Thymus (tissue), 14 donors: ENCODE measurements at places on chromosomes 4 and X. TPM values are rescaled to one million over a fixed set of nuclear protein-coding genes. Genes with fewer than 3 reads are reported as not detected.

Gene GYPB
- 0.25 TPM for polyA plus RNA-seq

Gene SORCS2
- 2.2 TPM for polyA plus RNA-seq

DNA sequence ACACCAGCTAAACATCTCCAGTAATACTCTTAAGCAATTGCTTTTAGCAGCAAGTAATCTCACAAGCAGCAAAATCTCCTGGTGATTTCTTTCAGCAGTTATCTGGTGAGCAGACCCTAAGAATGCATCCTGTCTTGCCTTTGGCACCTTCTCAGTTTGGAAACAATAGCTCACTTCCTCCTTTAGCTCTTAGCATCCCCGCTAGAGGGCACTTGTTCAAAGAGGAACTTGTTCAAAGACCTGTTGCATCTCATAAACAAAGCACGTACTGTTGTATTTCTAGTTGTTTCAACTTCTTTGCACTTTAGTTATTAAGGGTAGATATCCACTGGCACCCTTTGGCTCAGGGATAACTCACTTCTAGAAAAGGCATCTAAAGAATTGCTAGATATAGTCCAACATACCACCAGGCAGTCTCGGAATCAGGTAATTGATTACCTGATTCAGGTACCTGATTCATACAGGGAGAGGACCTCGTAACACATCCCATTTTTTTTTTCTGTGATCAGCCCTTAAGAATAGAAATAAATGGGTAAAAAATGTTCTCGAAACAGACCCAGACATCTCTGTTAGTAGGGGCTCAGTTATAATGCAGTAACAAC, 81.9 kb upstream of the QRFPR start:
- no peak overlapping the region for H3K27ac ChIP-seq
- H3K4me3 ChIP-seq = no peak overlapping the region
- H3K4me1 ChIP-seq = no peaks in the 10 kb centered on the region
- peak; percentile 38 for DNase-seq
- H3K36me3 ChIP-seq = no peaks in the 10 kb centered on the region

Gene NUDT10
- polyA plus RNA-seq = 1.1 TPM

GRCh38 chr4:13399257-13399656, 84.9 kb downstream of the RAB28 start:
- H3K4me3 ChIP-seq = no peak overlapping the region
- H3K36me3 ChIP-seq = no peaks in the 10 kb centered on the region
- no peak overlapping the region for H3K27ac ChIP-seq
- no peaks in the 10 kb centered on the region for H3K27me3 ChIP-seq
- no peak for DNase-seq

Gene ETDA
- polyA plus RNA-seq = not detected

Gene RHOXF2B
- polyA plus RNA-seq = not detected

Gene TGIF2LX
- not detected for polyA plus RNA-seq

Gene ARMCX5
- 12.2 TPM for polyA plus RNA-seq

Gene ZAR1
- polyA plus RNA-seq = 0.02 TPM

GRCh38 chrX:20042221-20042620, 51.4 kb upstream of the BCLAF3 start:
- no peaks in the 10 kb centered on the region for H3K36me3 ChIP-seq
- DNase-seq = no peak
- no peaks in the 10 kb centered on the region for H3K27me3 ChIP-seq
- no peaks in the 10 kb centered on the region for H3K4me1 ChIP-seq

Gene NLGN4X
- 1.3 TPM for polyA plus RNA-seq

GRCh38 chrX:29257521-29257920, 670.3 kb downstream of the IL1RAPL1 start:
- H3K36me3 ChIP-seq = no peaks in the 10 kb centered on the region
- H3K4me3 ChIP-seq = no peak overlapping the region
- no peak for DNase-seq
- no peaks in the 10 kb centered on the region for H3K4me1 ChIP-seq
- H3K27ac ChIP-seq = no peak overlapping the region
- H3K27me3 ChIP-seq = no peaks in the 10 kb centered on the region

DNA sequence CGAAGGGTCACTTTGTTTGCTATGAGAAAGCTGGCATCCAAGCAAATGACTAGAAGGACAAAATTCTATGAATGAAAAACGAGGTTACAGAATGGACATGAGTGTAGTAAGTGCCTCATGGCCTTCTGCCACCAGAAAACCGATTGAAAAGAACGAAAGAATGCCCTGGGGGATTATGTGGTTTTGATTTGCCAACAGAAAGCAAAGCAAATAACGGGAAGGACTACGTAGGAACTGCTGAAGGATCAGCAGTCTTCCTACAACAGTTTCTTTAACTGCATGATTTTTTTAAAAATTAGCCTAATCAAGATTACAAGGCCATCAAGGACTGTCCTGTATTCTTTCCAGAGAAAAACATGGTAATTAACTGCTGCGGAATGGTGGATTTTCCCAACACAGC, 50.6 kb downstream of the NRK start:
- H3K36me3 ChIP-seq = no peaks in the 10 kb centered on the region
- H3K4me3 ChIP-seq = no peak overlapping the region
- H3K4me1 ChIP-seq = no peaks in the 10 kb centered on the region
- H3K27ac ChIP-seq = no peak overlapping the region
- no peaks in the 10 kb centered on the region for H3K27me3 ChIP-seq

DNA sequence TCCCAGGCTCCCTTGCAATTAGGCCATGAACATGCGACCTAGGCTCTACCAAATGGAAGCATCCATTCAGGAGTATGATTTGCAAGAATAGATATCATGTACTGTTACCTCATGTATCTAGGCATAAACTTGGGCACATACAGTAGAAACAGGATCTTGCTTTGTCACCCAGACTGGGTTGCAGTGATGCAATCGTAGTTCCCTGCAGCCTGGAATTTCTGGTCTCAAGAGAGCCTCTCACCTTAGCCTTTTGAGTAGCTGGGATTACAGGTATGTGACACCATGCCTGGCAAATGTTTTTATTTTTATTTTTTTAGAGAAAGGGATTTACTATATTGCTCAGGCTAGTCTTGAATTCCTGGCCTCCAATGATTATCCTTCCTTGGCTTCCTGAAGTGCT, 994.2 kb downstream of the ADGRL3 start:
- H3K27me3 ChIP-seq = no peaks in the 10 kb centered on the region
- H3K4me3 ChIP-seq = no peak overlapping the region
- no peak overlapping the region for H3K27ac ChIP-seq
- H3K4me1 ChIP-seq = no peaks in the 10 kb centered on the region

Gene INTS6L
- polyA plus RNA-seq = 49.1 TPM

DNA sequence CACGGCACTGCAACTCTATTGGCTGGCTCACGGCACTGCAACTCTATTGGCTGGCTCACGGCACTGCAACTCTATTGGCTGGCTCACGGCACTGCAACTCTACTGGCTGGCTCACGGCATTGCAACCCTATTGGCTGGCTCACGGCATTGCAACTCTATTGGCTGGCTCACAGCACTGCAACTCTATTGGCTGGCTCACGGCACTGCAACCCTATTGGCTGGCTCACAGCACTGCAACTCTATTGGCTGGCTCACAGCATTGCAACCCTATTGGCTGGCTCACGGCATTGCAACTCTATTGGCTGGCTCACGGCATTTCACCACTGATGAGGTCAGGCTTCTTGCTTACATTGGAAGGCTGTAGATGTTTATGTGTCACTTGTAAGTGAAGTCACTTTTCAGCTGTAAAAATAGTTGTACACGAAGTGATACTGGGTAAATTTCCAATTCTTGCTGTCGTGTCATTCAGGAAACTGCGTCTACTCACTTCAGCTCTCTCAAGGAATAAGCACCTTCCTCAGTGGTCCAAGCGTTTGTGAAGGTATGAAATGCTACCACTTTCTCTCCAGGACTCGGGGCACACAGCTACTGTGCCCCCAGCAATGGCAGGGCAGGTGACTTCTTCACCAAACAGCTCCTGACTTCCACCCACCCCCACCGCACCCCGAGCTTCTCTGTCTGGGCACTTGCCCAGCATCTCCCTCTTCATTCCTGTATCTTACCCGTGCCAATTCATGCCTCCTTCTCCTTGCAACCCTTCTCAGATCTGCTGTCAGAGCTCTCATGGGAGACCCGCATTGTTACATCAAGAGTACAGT, 141.3 kb downstream of the AFAP1 start:
- no peak for DNase-seq
- no peaks in the 10 kb centered on the region for H3K36me3 ChIP-seq
- H3K4me1 ChIP-seq = no peaks in the 10 kb centered on the region
- H3K27ac ChIP-seq = no peak overlapping the region
- no peak overlapping the region for H3K4me3 ChIP-seq

DNA sequence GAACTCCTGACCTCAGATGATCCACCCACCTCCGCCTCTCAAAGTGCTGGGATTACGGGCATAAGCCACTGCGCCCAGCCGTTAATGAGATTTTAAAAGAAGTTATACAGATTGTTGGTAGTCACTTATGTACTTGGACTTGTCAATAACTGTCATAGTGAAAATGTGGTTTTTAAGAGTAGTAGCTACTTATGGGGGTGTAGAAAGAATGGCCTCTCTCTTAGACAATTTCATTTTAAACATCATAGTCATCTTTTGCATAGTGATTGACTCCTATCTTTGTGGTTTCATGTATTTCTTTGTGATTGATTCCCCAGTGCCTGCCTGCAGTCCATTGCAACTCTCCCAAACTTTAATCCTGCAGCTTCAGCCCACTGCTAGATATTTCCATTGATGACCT, 17.4 kb downstream of the FAM199X start:
- peaks cover 5% of the 10 kb centered on the region for H3K36me3 ChIP-seq
- H3K4me3 ChIP-seq = no peak overlapping the region
- no peak overlapping the region for H3K27ac ChIP-seq
- DNase-seq = no peak

GRCh38 chr4:108371282-108371681, 202.6 kb upstream of the LEF1 start:
- peak overlapping the region; percentile 80 for H3K27ac ChIP-seq
- peak; percentile 39 for DNase-seq
- no peaks in the 10 kb centered on the region for H3K36me3 ChIP-seq

Gene FRMD7
- 0.02 TPM for polyA plus RNA-seq

- H3K36me3 ChIP-seq = no peaks in the 10 kb centered on the region
- no peak overlapping the region for H3K4me3 ChIP-seq
- H3K4me1 ChIP-seq = no peaks in the 10 kb centered on the region
Measured at GRCh38 chr4:7444731-7445130, 10.0 kb upstream of the PSAPL1 start.

GRCh38 chrX:56029691-56030090, 202.5 kb upstream of the KLF8 start:
- DNase-seq = no peak
- no peaks in the 10 kb centered on the region for H3K4me1 ChIP-seq
- no peak overlapping the region for H3K4me3 ChIP-seq
- H3K27ac ChIP-seq = no peak overlapping the region
- no peaks in the 10 kb centered on the region for H3K27me3 ChIP-seq
- no peaks in the 10 kb centered on the region for H3K36me3 ChIP-seq

DNA sequence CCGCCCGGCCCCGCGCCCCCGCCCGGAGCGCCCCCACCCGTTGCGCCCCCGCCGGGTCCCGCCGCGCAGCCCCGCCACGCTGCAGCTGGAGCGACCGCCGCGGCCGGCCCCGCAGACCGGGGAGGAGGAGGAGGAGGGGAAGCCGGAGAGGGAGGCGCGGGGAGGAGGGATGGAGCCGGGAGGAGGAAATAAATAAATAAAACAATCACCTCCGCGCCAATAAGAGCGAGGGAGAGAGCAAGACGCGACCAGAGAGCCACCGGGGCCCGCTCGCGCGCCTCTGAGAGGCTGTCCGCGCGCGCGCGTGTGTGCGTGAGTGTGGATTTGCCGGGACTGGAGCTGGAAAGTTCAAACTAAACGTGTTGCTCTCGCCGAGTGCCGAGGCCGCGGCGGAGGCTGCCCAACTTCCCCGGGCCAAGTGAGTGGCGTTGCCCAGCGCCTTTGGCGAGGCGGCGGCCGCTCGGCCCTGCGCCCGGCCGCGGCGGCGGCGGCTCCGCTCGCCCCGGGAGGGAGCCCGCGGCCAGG, 2184.4 kb upstream of the TENM3 start:
- no peaks in the 10 kb centered on the region for H3K36me3 ChIP-seq
- H3K4me3 ChIP-seq = no peak overlapping the region
- H3K27me3 ChIP-seq = peaks cover 38% of the 10 kb centered on the region
- H3K27ac ChIP-seq = no peak overlapping the region
- no peak for DNase-seq

DNA sequence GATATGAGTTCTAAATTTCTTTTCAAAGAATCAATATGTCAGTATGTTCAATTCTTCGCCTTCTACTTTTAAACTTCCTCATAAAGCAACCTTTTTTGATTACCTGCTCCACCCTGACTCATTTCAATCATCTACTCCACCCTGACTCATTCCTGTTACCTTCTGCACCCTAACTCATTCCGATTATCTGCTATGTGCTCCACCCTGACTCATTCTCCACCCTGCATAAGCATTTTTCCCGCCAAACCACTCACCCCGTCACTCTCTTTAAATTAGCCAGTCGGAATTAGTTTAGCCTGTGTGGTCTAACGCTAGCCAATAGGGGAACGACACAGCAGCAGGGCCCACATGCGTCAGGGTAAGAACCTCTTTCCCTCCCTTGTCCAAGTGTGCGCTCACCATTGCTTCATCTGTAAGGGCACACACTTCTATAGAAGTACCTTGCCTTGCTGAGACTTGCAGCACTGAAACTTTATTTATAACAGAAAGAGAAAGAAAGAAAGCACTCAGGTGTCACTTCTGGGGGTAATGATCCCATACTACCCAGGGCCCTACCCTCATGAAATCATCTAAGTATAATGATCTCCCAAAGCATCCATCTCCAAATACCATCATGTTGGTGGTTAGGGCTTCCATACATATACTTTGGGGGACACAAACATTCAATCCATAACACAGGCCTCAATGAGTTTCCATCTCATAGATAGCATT, 875.2 kb downstream of the RAPGEF2 start:
- no peak for DNase-seq
- no peak overlapping the region for H3K27ac ChIP-seq
- H3K36me3 ChIP-seq = no peaks in the 10 kb centered on the region
- H3K4me1 ChIP-seq = no peaks in the 10 kb centered on the region
- no peak overlapping the region for H3K4me3 ChIP-seq

- no peaks in the 10 kb centered on the region for H3K36me3 ChIP-seq
- no peaks in the 10 kb centered on the region for H3K27me3 ChIP-seq
- DNase-seq = no peak
- peak overlapping the region; percentile 44 for H3K4me3 ChIP-seq
Measured at GRCh38 chrX:129678614-129679195, 23.9 kb upstream of the APLN start.

DNA sequence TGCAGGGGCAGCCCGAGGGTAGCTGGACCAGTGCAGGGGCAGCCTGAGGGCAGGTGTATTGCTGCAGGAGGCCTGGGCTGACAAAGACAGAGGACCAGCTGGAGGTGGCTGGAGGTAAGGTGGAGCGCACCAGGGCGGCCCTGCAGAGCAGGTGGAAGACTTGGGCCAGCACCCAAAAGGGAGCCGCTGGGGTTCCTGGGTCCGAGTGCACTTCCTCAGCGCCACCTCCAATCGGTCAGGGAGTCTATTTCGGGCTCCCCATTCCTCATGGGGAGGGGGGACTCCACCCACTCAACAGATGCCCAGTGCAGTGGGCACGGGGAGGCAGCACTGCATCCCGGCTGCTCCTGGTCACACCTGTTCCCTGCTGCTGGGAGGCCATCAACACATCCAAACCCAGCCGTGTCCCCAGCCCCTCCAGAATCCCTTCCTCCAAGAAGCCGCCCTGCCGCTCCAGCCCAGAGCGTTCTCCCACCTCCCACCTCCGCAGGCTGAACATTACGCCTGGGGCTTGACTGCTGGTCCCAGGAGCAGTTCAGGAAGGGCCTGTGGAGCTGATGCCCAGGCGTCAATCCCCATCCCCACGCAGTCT, 1.5 kb downstream of the LRPAP1 start:
- H3K36me3 ChIP-seq = peaks cover 9% of the 10 kb centered on the region
- H3K4me1 ChIP-seq = peaks cover 20% of the 10 kb centered on the region
- peak overlapping the region; percentile 76 for H3K4me3 ChIP-seq
- H3K27me3 ChIP-seq = peaks cover 2% of the 10 kb centered on the region

GRCh38 chrX:151902813-151903591, 9.7 kb upstream of the MAGEA4 start:
- H3K36me3 ChIP-seq = no peaks in the 10 kb centered on the region
- no peaks in the 10 kb centered on the region for H3K27me3 ChIP-seq
- no peak overlapping the region for H3K27ac ChIP-seq
- no peaks in the 10 kb centered on the region for H3K4me1 ChIP-seq
- no peak for DNase-seq
- no peak overlapping the region for H3K4me3 ChIP-seq
